ENCODE measurements at places on chromosomes 3 and 15.
A peak's percentile ranks its signal among the peaks of the same experiment; 100 is the strongest.

DNA sequence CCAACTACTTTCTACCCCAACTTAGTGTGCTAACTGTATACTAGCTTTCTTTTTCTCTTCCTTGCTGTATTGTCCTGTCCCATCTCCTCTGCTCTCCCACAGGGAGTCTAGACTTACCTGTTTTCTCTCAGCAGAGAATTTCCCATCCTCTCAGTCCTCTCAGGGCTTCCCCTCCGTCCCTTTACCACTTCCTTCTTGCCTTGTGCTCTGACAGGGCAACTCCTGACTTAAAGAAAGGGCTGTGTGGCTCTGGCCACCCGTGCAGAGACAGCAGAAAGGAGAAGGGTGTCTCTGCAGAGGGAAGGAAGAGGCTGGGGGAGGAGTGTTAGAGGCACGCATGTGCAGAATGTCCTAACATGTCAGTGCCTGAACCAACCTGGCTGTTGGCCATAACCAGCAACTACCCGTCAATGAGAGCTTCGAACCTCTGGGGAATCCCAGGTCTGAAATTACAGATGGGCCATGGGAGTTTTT lies at the start of gene GCSAM:
Gene GCSAM, minus strand, starts transcription at position 274 of the 474 bp plus-strand sequence. Its CDS starts 128 bp downstream, at position 146.
- DNase-seq = peak; percentile 65

- DNase-seq = no peak
Observed at GRCh38 chr3:8603115-8603710, 41.4 kb downstream of the SSUH2 start.

DNA sequence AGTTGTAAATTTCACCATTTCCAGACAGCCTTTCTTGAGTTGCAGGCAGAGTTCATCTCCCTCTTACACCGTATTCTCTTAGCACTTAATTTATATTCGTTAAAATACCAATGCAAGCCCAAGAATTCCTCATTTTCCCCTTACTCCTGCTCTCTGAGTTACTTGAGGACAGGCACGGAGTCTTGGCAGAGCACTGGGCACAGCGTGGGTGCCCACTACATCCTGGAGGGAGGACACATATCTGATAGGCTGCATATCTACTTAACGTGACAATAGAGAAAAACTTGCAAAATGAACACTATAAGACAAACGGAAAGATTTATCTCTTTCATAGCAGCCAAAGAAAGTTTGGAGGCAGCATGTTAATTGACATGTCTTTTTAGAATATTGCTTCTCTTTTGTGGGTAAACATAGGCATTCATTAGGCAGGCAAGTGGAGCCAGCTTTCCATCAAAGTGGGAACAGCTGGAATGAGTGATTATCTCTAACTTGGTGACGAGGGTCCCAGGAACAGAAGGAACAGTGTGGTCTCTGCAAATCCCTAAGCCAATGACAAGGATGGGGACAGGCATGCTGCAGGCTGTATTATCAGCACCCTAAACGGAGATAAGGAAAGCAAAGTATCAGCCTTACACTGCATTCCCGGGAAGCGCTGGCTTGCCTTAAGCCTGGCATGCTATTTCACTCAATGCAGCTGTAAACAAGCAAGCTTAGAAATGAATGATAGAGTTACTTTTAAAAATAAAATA lies 116.5 kb downstream of the RTP4 start:
- DNase-seq = no peak

DNA sequence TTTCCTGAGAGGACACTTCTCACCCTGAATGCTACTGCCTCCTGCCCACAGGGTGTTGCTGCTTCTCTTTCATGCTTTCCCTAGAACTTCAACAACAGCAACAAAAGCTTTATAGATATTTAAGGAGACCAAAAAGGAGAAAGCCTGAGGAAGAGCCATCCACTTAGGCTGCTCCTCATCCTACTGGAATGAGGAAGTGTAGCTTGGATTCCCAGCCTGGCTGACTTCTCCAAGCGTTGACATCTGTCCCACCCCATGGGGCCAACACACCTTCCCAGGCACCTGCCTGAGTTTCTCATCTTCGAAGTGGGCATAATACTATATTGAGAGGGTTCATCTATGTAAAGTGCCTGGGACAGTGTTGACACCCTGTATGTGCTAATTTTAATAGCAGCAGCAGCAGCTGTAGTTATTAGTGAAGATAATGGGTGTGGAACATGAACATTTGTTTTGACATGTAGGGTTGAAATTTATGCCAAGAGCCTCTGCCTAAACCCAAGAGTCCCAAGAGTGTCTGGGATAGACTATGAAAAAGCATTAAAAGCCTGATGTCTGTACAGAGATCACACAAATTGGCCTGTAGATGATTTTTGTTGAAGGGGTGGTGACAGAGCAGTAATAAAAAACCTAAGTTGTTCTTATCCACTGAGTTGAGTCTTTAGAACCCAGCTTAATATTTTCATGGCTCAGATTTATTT lies 96.5 kb upstream of the PIAS1 start:
- no peak for DNase-seq

DNA sequence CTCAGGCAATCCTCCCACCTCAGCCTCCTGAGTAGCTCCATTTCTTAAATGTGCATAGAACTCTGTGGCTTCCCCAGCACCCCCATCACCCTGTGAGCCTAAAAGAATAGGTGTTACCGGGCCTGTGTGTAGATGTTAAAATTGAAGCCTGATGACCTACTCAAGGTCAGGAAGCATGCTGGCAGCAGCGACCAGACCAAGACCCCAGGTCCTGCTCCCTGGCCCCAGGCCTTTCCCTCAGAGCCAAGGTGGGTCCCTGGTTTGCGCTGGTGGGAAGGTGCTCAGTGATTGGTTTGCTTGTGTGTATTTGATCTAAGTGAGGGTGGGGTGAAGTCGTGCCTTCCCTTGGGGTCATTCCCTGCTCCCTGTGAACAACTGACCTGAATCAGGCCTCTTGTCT lies 18.4 kb upstream of the CRABP1 start:
- no peak for DNase-seq

GRCh38 chr3:46393554-46394434 lies 13.1 kb downstream of the CCR5AS start:
- no peak for DNase-seq
